ENCODE measurements at places on chromosomes 6 and 20.

GRCh38 chr6:2745246-2745645 lies 5.5 kb downstream of the MYLK4 start:
- no peak for DNase-seq

DNA sequence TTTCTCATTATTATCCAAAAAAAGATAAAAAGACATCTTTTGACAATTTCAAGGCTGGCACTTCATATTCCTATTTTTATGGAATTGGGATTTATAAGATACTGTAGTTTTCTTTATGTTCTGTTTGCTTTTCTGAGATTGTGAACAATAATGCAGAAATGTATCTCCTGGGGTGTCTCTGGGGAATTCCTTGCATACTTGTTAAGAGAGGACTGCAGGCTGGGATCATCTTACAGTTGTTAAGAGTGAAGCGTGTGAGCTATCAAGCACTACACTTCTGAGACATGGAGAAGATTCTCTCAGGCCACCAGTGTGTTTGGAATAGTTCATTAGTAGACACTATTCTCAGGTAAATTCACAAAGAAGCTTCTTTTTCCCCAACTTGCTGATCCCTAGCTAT lies 963.3 kb upstream of the GJE1 start:
- peak; percentile 7 for DNase-seq

DNA sequence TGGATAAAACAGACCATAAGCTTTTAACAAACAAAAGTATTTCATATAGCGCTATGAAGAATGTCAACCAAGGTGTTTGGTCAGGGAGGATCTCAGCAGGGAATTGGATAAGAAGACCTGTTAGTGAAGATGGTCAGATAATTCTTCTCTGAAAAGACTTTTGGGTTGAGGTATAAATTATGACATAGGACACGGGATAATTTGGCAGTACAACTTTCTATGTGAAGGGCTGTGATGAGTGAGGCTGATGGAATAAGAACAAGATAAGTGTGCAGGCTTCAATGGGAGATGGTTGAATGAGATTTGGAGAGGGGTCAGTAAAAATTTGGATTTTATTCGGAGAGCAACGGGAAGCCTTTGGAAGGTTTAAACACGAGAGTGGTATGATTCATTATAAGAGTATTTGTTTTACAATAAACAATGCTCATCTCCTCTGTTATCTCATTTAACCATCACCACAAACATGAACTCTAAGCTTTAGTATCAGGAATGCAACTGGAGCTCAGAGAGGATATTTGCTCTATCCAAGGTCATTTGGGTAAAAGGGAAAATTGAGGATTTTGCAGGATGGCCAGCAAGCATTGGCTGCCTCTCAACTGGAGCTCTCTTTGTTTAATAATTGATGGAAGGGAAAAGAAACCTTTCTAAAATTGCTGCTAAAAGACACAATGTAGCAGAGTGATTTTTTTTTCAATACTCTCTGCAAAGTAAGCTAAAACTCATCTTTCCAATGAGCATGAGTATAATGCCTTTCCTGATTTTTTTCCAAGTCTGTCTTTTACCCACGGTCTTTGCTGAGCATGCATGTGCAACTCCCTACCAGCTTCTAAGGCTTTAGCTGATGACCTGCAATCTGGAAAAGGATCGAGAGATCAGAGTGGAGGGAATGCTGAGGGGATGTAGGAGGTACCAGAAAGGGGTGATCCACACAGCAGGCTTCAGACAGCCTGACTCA lies 534.0 kb downstream of the CBLN4 start:
- no peak for DNase-seq

GRCh38 chr6:166848979-166849748 lies 107.2 kb downstream of the RNASET2 start:
- no peak for DNase-seq

DNA sequence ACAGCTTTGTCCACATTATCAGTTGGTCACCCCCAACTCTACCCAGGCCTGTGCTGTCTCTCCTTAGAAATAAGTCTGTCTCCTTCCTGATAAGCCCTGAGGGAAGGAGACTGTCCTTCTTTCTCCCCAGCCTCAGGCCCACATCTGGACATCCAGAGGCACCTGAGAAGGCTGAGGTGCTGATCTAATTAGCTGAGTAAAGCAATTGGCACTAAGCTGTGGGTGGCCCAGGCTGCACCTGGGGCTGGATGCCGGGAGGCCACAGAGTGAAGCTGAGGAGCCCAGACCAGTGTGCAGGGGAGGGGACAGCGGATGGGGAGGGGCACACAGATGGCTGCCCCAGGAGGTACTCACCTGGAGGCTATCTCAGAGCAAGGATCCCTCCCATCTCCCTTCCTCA lies 26.2 kb upstream of the BMP7 start:
- no peak for DNase-seq

DNA sequence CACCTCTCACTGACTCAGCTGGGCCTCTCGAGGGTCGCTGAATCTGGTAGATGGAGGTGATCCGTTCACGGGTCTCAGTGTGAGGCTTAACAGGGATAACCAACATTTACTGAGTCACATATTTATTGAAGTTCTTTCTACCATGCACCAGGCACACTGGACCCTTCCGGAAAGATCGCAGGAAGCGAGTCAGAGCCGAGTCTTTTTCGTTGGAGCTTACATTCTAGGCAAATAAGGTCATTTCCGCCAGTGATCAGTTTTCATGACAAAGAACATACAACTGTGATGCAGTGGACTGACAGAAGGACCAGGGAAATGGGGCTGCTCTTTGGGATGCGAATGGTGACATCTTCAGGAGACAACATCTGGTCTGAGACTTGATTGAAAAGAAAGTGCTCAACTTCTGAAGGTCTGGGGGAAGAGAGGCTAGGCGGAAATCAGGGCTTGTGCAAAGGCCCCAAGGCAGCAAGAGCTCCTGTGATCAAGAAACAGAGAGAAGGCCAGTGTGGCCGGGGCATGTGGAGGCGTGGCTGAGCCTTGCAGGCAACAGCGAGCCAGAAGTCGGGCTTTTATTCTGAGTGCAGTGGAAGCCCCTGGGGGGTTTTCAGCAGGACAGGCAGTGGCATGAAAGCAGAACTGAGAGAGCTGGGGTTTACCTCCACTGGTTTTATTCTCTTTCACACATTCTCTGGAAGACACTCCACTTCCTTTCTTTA lies 56.7 kb downstream of the APCDD1L start:
- no peak for DNase-seq

- no peak for DNase-seq
Measured at GRCh38 chr6:135306740-135307420, 125.8 kb downstream of the MYB start.

- no peak for DNase-seq
Measured at GRCh38 chr6:111989743-111990142, 64.2 kb upstream of the CCN6 start.

GRCh38 chr20:10619427-10619826 lies 54.4 kb downstream of the JAG1 start:
- DNase-seq = peak; percentile 85

- no peak for DNase-seq
Measured at GRCh38 chr20:57986666-57987065, 241.8 kb downstream of the ANKRD60 start.
